NCI-H82 (cell line): ENCODE measurements at places on chromosomes 12 and 14.

- DNase-seq: no peak
These were observed 13.3 kb downstream of the TNS2 start for GRCh38 chr12:53062977-53063707.

- no peak for DNase-seq
These were observed 7.4 kb downstream of the BBS10 start for GRCh38 chr12:76340680-76341435.

- DNase-seq: no peak
These were observed 172.2 kb upstream of the PRICKLE1 start for GRCh38 chr12:42761601-42762350.

- DNase-seq: no peak
These were observed 2.2 kb upstream of the PXN start for GRCh38 chr12:120267736-120268135.

DNA sequence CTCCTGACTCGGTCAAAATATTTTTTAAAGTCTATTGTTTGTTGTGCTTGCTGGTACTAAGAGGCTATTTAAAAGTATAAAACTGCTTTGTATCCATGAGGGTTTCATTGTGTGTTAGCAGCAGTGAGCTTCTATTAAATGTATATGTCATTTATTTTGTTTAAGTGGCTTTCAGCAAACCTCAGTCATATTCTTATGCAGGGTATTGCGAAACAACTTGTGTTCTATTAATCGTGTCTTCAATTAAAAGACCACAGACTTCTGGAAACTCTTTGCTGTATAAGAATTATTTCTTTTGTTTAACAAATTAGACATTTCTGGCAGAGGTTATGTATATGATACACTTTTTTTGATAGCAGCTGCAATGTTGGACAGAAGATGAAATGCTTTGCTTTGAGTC is 6.5 kb downstream of the IAPP start:
- no peak for DNase-seq

DNA sequence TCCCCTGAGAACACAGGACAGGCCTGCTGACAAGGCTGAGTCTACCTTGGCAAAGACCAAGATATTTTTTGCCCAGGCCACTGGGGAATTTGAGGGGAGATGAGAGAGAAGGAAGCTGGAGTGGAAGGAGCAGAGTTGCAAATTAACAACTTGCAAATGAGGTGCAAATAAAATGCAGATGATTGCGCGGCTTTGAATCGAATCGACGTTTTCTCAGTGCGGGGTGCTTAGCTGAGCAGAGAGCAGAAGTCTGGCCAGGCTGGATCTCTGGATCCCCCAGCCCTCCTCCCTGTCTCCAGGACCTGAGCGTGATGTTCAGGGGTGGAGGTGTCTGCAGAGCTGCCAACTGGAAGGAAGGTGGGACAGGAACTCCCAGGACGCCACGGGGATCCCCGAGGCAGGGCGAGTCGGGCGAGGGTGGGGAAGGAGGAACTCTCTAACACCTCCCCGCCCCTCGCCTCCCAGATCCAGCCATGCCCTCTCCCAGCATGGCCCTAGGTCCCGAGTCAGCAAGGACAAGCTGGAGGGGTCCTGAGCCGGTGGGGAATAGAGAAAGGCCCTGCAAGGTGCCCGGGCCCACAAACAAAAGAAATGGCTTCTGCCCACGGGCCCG is 527 bp upstream of the CARMIL3 start:
- no peak for DNase-seq

- DNase-seq: peak; percentile 68
These were observed 183.3 kb downstream of the CCDC59 start for GRCh38 chr12:82174936-82175335.

GRCh38 chr14:95489214-95490137 is 27.0 kb downstream of the SYNE3 start:
- no peak for DNase-seq

DNA sequence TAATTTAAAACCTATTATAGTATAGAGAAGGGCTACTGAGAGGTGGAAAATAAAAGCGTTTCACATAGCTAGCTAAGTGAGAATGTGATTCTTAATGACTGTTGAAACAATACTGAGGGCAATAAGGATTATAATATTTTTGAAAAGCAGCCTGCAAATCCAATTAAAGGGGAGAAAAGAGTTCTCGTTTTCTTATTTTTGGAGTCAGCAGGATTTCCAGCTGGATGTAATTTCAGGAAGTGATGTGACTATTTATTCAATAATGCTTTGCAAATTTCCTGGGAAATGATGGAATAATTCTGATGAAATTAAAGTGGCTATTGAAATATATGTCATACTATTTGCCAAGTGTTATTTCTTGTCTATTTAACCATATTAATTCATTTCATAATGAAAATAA is 279.1 kb downstream of the AEBP2 start:
- no peak for DNase-seq

DNA sequence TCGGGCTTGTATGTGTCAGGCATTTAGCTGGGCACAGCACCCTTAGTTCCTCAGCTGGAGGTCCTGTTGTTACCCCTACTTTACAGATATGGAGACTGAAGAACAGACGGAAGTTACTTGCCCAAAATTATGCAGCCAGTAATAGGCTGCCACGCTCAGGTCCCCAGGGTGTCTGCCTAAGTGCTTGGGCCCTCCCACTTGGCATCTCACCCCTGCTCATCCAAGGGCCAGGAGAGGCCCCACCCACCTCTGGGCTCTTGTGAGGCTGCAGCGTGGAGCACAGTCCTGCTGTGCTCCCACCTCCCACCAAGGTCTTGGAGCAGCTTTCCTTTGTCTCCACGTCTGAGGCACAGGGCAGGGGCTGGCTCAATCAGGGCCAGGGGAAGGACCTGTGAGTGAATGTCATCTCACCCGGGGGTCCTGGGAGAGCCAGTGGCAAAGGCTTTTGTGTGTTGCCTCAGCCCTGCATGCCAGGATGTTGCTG is 64.6 kb downstream of the BEGAIN start:
- no peak for DNase-seq

DNA sequence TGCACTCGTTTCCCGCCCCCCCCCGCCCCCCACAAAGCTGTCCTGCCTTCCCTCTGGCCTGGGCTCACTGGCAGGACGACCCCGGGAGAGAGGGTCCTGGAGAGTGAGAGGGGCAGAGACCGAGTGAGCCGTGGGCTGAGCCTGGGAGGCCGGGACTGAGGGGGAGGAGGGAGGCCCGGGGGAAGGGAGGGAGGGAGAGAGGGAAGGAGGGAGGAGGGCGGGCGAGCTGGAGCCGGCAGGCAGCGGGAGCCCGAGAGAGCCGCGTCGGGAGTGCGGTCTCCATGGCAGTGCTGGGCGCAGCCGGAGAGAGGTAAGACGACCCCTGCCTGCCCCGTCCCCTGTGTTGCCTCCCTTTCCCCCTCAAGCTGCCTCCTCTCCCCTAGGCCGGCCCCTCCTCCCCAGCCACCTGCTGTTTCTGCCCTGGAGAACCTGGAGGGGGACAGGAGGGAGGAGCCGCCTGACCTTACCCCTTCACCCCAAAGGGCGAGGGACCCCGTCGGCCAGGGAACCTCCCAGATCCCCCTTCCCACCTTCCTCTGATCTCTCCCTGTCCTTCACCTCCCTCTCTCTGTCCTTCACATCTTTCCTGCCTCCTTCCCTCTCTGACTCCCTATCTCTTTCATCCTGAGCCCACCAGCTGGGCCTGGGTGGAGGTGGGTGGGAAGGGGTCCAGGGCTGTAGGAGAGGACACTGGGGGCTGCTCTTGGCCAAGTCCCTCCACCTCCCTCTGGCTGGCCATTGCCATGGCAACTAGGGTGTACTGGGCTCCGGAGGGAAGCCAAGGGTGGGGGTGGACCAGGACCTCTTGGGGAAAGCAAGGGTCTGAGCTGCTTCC is at the start of gene GPR162:
GPR162 (plus strand) TSS at position 231 of the 835 bp plus-strand sequence. CDS start 2,078 bp downstream, outside the sequence.
- peak; percentile 89 for DNase-seq

DNA sequence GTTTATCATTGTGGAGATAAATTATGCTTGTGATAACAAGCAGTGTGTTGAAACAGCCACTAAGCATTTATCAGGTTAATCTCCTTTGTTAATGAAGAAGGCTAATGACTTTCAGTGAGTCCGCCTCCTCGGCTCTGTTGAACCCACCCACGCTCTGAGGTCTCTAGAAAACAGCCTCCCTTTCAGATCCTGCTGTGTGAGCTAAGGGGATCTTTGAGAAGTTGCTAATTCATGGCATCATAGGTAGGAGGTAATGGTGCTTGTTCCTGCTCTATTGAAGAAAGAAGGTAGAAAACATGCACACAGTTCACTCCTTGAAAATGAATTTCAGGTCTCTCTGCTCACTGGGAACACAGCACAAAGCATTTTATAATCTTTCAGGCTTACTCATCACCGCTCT is 483.9 kb downstream of the AACS start:
- no peak for DNase-seq

DNA sequence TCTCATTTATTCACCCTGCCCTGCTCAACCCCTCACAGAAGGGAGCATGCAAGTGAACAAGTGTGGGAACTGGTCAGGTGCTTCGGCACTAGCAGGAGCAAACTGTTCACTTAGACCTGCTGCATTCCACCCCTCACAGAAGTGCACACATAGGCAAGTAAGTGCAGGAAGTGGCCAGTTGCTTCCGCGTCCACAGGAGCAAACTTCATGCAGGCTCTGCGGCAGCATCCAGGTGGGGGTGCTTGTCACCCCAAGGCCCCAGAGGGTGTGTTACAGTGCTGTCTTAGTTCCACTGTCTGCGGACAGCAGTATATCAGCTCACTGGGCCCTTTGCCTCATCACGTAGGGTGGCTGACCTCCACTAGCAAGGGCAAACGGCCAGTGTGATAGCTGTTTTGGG is 167.3 kb upstream of the AVPR1A start:
- no peak for DNase-seq

- no peak for DNase-seq
These were observed 12.6 kb downstream of the HEBP1 start for GRCh38 chr12:12987421-12987820.

GRCh38 chr14:101237252-101237616 is 324.1 kb upstream of the DIO3 start:
- no peak for DNase-seq

DNA sequence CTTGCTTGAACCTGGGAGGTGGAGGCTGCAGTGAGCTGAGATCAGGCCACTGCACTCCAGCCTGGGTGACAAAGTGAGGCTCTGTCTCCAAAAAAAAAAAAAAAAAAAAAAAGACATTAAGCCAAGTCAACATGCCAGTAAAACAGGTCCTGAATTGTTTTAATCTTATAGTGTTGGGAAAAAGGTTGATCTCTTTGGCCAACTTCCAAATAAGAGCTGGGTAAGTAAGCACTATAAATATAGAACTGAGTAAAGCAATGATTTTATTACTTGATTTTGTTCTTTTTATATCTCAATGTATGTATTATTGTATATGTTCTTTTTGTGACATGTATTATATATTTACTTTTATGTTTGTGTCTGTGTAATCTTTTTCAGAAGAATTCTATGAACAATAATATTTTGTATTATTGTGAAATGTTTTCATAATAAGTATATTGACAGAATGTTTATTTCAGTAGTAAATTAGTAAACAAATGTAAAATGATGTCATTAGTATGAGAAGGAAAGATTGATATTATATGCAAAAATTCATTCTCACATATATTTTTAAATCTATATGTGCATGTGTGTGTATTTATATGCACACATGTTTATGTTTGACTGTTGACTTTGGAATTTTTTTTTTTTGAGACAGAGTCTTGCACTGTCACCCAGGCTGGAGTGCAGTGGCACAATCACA is 9.6 kb upstream of the AKAP6 start:
- no peak for DNase-seq

DNA sequence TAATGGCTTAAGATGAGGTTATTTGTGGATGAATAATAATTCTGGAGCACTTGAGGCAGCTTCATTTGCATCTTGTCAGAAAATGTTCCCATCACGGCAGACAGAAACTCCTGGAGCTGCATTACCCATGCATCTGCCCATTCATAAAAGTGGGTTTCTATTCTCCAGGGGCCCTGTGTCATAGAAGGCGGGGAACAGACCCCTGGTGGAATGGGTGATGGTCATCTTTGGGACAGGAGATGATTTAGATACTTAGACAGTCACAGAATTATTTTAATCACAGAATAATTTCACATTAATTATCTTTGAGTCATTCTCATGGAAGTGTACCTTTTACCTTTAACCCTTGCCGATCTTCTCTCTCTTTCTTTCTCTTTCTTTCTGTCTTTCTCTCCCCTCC is 980.7 kb upstream of the TMEM132C start:
- no peak for DNase-seq

DNA sequence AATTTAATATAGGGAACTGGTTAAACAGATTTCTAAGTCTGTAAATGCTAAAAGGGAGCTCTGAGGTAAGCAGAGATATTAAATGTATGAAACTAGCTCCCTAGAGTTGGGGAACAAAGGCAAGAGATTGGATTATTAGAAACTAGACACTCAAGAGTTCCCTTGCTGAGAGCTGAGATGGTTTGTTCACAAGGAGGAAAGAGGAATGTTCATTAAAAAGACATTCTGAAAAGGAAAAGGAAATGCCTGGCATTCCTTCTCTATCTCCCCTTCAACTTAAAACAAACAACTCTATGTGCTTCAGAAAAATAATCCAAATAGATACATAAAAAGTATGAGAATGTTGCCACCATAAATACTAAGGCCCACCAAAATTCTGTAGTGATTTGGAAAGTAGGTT is 73.7 kb downstream of the GALNT4 start:
- no peak for DNase-seq

GRCh38 chr12:72141381-72141780 is 130.8 kb upstream of the TRHDE start:
- peak; percentile 48 for DNase-seq

GRCh38 chr14:101301011-101301410 is 260.3 kb upstream of the DIO3 start:
- DNase-seq: no peak

DNA sequence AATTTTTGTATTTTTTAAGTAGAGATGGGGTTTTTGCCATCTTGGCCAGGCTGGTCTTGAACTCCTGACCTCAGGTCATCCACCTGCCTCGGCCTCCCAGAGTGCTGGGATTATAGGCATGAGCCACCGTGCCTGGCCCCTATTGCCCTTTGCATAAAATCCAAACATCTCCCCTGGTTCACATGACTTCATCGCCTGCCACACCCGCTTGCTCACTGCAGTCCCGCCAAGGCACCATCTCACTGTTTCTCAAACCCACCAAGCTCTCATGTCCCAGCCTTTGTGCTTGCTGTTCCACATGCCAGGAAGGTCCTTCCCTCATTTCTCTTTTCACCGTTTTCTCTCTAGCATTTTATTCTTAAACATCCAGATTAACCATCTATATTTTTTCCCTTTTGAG is 9.7 kb downstream of the RHOF start:
- DNase-seq: no peak

- no peak for DNase-seq
These were observed 283.1 kb downstream of the CACNA1C start for GRCh38 chr12:2335916-2336315.

DNA sequence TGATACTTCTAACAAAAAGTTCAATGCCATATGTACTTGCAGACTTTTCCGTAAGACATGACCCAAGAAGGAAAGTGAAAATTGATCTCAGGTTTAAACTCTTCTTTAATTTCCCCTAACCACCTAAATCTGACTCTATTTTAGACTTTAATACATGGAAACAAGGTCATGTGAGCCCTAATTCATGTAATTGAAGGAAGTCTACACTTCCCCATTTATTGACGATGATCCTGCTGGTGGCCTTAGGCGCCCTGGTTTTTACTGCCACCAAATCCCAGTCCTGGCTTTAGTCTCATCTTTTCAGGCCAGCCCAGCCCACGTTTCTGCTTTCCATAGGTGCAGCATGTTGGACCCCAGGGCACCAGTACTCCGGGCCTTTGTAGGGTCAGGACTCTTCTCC is 157.9 kb downstream of the PELI2 start:
- no peak for DNase-seq

GRCh38 chr14:103227094-103227768 is 104.0 kb downstream of the TNFAIP2 start:
- no peak for DNase-seq

GRCh38 chr12:120144215-120144614 is 27.7 kb upstream of the RAB35 start:
- DNase-seq: no peak

GRCh38 chr12:92625639-92626310 is 77.0 kb upstream of the PLEKHG7 start:
- DNase-seq: no peak
